ENCODE measurements at places on chromosomes 2 and 18.
A peak's percentile ranks its signal among the peaks of the same experiment; 100 is the strongest.

GRCh38 chr2:234603619-234604018 is 106.7 kb upstream of the ARL4C start:
- no peak for DNase-seq

DNA sequence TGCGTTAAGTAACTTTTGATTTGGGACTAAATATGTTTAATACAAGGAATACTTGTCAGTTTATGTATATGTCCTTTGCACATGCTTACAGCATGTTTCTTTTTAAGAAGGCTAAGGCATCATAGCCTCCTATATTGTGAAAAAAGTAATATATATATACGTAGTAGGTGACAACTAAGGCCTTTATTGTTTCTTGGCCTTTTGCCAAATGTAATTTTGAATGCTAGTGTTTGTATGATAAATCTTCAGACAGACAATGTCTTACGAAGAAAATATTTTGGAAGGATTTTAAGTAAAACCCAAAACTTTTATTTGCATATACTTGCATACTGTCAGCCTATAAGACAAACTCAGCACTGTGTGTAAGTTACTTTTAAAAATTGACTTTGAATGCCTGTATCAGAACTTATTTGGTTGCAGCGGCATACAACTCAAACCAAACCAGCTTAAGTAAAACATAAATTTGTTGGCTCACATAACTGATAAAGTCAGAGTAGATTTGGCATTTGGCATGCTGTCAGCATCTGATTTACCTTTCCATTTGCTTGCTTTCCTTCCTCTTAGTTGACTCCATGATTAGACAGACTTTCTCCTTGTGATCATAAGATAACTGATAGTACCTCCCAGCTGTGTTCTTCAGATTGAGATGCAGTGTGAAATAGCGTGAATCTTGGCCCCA is 24.4 kb downstream of the UBE2E3 start:
- no peak for DNase-seq

GRCh38 chr2:144937910-144938709 is 418.2 kb upstream of the ZEB2 start:
- peak; percentile 79 for DNase-seq

DNA sequence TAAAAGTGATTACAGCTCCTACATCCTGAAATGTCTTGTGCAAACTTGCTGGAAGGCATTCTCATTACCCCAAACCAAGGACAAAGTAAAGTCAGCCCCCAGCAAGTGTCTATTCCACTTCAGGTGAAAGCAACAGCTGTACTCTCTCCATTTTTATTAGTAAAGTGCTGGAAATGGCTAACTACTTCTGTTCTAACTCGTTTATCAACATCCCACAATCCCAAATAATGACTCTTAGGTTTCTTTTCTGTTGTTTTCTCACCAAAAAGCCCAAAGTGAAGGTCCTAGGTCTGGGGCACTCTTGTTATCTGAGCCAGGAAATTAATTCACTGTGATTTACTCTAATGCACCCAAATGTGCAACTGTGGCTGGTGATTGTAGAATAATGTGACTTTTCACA is 105.7 kb downstream of the LRRC30 start:
- DNase-seq: no peak

DNA sequence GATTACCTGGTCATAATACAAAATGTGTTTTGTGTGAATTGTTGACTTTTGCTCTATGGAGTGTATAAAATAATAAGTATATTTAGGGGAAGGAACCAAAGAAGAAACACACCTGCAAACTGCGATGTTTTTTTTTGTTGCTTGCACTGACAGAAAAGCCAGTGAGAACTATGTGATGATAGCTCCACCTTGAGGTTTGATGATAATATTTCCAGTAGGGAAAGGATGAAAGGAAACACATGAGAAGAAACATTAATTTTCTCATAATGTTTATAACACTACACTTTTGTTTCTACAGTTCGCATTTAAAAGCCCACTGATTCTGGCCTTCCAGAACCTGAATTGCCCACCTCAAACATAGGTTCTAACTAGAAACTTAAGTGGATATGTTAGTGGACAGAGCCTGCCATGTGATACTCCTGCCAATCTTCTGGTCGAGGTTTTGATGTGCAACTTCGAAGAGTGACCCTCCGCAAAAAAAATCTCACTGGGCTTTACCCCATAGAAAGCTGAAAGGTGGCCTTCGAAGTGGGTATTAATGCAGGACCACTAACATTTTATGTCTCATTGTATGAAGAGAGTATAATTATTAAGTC is 476.4 kb upstream of the SPHKAP start:
- DNase-seq: no peak

Data from glomerular endothelial cell (primary cell).